Effector memory CD4-positive, alpha-beta T cell (primary cell): ENCODE measurements at places on chromosomes 6 and 20.

GRCh38 chr6:28282926-28283325 is 1.6 kb downstream of the PGBD1 start:
- DNase-seq: no peak

- DNase-seq: peak; percentile 36
These were observed 41.4 kb upstream of the TMEM181 start for GRCh38 chr6:158518191-158519127.

DNA sequence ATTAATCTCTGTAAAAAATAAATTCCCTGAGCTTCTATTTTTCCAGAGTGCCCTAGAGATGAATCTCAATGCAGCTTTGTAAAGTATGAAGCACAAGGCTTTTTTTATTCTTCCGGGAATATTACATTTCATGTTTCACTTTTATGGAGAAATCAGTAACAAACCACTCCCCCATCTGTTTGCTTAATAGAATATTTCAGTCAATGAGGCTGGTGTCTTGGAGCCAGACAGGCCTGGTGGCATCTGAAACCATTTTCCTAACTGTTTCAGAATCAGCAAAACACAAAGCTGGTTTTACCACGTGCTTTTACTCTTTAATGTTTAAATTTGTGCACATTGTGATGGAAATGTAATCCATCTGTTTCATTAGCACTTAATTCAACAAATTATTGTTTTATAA is 400.8 kb upstream of the HSF2 start:
- no peak for DNase-seq

DNA sequence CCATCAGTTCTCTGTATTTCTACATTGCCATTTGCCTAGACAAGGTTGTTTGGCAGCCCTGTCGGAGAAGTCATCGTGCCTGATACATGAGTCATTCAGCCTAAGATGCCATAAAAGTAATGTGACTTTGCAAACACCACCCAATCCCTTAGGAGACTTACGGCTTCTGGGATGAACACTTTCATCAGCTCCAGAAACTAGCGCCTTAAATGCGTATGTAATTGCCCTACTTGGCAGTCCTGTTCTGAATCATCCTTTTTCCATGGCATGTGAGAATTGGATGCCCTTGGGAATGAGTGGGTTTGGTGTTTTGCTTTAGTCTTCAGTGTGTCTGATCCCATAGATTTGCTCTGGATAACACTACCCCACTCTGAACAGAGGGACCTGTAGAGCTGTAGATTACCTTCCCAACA is 158.5 kb downstream of the SASH1 start:
- no peak for DNase-seq

DNA sequence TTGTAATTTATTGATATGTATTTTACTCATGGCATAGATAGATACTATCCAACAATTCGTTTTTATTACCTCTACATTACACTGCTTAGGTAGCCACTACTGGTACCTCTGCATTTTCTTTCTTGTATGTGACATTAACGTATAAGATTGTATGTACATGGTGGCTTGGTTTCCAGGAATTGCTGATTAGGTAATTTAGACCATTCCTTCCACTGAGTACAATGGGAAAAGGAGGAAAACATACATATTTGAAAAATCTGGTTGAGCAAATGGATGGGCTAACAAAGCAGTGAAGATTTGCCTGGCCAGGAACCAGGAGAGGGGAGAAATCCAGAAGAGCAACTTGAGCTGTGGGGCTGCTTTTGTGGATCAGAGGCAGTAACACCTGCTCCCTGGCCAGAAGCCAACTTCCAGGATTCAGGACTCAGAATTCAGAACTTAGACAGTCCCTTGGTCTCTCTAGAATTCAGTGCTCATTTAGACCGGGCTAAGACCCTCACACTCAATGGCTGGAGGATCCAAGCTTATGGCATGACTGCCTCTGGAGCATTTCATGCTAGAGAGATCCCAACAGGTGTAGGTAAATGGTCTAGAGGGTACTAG is 17.9 kb upstream of the MICB start:
- DNase-seq: no peak

GRCh38 chr20:49171909-49172308 is 16.2 kb downstream of the STAU1 start:
- no peak for DNase-seq

DNA sequence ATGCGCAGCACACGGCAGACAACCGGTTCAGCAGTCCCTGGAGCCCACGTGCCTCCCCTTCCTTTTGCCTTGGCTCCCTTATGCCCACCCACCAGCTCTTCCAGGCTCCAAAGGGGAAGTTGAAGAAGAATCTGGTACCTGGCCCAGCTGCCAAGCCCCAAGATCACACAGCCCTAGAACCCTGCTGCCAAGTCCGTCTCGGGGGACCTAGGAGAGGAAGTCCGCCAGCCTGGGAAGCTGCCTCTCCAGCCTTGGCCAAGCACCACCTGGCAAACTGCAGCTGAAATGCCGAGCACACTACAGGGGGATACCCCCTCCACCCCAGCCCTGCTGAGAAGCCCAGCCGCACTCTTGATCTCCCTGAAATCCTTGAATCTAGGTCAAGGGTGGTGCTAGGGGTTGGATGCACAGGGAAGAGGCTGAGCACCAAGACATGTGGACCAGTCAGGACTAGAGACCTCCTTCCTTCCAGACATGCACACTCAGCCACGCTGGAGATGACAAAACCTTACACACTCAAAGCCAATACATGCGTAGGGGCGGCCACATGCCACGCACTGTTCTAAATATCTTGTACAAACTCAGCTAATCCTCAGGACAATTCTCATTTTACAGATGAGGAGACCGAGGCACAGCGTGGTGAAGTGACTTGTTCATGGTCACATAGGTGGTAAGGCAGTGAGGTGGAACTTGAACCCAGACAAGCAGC is 124.1 kb downstream of the PREX1 start:
- no peak for DNase-seq

- DNase-seq: no peak
These were observed 22.9 kb downstream of the FAM110A start for GRCh38 chr20:856361-856775.

GRCh38 chr20:37922016-37922415 is 19.1 kb downstream of the VSTM2L start:
- DNase-seq: no peak

- no peak for DNase-seq
These were observed 55.7 kb downstream of the TAF4 start for GRCh38 chr20:62009869-62010445.

DNA sequence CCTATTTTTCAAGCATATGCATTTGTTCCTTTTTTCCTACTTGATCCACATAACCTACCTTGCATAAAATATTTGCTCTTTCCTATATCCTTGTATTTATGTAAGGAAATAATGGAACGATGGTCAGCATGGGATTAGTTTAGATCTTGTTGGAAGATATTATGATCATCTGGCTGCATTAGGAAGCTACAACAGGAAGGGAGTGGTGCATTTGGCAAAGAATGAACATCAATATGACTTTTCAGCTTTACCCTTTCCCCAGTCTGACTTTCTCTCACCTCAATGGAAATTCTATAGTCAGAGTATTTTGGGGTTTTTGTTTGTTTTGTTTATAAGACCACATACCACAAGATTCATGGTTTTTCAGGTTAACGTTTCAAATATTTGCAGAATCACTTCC is 66.0 kb downstream of the HS3ST5 start:
- DNase-seq: no peak

GRCh38 chr20:19370076-19371075 is 157.9 kb downstream of the SLC24A3 start:
- no peak for DNase-seq

DNA sequence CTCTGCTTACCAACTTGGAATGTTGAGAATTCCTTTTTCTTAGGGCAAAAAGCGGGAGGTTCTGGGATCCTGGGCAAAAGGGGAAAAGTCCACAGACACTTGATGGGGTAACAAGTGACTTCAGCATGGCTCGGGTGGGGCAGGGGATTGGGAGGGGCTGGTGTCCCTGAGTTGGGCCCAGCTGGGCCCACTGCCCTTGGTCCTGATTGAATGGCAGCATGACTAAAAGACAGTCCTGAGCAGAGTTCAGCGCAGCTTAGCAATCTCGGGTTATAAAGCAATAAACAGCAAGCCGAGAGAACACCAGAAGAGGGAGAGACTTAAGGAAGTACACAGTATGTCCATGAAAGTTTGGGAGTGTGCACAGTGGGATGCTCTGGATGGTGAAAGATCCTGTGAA is 5.6 kb downstream of the PPP2R5D start:
- no peak for DNase-seq

DNA sequence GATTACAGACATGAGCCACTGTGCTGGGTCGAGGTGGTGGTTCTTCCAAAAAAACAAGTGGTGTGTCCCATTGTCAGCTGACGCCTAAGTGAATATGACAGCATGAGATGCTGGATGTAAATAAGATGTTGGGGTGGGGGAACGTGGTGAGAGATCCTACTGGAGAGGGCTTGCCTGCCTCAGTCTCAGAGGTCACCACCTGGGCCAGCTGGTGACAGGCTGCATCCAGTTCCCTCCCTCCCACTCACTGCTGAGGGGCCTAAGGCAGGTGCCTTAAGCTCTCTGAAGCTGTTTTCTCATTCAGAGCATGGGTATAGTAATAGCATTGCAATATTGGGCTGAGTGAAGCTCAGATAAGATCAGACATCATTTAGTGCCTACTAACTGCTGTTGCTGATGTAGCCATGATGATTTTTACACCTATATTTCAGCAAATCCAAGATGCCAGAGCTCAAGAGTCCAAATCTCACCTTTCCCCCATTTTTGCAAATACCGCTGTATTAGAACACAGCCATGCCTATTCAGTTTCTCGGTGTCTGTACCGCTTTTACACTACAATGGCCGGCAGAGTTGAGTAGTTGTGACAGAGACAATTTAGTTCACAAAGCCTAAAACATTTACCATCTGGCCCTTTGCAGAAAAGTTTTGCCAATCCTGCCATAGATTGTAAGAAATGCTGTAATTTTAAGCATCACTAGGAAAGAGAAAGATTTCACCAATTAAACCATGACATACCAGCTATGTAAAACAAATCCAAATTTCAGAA is 171.3 kb downstream of the ANKRD60 start:
- no peak for DNase-seq

GRCh38 chr20:47231382-47232039 is 125.0 kb downstream of the ZMYND8 start:
- DNase-seq: no peak

GRCh38 chr20:6664574-6664973 is 102.9 kb upstream of the BMP2 start:
- DNase-seq: no peak

DNA sequence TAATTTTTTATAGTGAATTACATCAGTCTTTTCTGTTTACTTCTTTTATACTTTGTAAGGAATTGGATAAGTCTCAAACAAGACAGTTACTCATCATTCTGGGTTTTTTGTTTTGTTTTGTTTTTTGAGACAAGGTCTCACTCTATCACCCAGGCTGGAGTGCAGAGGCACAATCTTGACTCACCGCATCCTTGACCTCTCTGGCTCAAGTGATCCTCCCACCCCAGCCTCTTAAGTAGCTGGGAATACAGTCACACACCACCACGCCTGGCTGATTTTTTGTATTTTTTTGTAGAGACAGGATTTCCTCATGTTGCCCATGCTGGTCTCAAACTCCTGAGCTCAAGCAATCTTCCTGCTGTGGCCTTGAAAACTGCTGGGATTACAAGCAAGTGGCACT is 524.3 kb downstream of the EYS start:
- DNase-seq: no peak

DNA sequence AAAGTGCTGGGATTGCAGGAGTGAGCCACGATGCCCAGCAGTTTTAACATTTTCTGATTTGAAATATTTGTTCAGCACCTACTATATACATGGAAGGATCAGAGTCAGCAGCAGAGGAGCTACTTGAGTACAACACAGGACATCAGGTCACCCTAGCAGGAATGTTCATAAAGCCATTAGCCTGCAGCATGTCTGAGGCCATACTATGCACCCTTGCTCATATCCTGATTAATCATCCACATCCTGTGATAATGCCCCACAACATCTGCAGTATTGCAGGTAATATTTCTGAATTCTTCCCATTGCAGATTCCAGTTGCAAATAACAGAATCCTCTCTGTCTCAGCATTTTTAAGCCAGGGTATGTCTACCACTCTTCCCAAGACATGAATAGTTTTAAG is 171.0 kb upstream of the PRND start:
- no peak for DNase-seq

- no peak for DNase-seq
These were observed 159.8 kb downstream of the AKAP7 start for GRCh38 chr6:131295081-131295480.

DNA sequence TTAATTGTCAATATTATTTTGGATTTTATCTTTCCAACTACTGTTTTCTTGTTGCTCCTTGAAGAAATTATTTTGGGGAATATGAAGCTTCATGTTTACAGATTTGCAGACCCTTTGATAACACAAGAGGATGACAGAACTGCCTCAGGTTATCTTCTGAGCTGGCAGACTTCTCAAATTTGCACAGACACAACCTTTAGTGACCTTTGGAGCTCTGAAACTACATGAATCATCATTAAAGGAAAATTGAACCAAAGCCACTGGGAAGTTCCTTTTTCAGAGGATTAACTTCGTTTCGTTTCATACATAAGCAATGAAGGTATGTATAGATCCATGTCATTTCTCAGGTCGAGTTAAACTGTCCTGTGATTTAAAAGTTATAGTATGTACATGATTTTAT is 85.9 kb downstream of the FBXO5 start:
- DNase-seq: no peak

- DNase-seq: no peak
These were observed 69.9 kb downstream of the CDKAL1 start for GRCh38 chr6:20604159-20604558.

GRCh38 chr6:119027465-119027864 is 51.0 kb downstream of the FAM184A start:
- DNase-seq: no peak

- no peak for DNase-seq
These were observed 213.8 kb upstream of the QKI start for GRCh38 chr6:163200694-163201093.

DNA sequence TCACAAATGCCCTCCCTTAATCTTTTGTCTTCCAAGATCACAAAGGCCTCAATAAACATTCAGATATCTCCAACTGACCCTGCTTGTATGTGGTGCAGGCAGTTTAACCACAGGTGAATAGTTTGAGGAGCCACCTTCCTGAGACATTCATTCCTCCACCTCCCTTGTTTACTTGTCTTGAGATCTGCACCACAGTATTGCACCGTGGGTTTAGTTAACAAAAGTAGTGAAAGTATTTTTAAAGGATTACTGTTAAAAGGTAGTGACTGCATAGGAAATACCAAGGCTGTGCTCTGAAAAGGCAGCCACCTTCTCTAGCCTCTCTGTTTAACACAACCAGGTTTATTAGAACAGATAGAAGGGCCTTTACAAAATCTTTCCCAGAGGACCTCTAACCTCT is 46.5 kb downstream of the SESN1 start:
- DNase-seq: no peak

DNA sequence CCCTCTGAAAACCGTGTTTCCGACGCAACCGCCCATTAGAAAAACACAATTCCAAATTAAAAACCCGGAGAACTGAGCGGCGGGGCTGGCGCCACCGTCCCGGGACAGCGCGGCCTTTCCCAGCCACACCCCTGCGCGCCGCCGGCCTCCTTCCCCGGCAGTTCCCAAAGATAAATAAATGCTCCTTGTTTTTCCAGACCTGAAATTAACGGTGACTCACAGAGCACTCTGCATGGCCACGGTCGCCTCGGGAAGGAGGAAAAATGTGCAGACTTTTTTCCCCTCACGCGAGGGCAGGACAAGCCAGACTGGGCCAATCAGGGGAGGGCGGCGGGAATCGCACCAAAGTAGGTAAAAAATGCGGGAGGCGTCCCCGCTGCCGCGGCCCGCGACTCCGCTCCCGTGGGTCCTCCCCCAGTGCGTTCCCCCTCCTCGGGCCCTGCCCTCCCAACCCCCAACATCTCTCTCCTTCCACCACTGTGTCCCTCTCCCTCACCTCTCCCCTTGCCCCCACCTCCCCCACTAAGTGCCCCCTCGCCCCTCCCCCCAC is 828 bp upstream of the DSTN start:
- no peak for DNase-seq

GRCh38 chr6:137819740-137820139 is 47.3 kb upstream of the TNFAIP3 start:
- DNase-seq: peak; percentile 25
